ENCODE measurements at places on chromosomes 1 and 21.

GRCh38 chr1:234768569-234769283, 158.7 kb upstream of the IRF2BP2 start:
- DNase-seq = no peak

DNA sequence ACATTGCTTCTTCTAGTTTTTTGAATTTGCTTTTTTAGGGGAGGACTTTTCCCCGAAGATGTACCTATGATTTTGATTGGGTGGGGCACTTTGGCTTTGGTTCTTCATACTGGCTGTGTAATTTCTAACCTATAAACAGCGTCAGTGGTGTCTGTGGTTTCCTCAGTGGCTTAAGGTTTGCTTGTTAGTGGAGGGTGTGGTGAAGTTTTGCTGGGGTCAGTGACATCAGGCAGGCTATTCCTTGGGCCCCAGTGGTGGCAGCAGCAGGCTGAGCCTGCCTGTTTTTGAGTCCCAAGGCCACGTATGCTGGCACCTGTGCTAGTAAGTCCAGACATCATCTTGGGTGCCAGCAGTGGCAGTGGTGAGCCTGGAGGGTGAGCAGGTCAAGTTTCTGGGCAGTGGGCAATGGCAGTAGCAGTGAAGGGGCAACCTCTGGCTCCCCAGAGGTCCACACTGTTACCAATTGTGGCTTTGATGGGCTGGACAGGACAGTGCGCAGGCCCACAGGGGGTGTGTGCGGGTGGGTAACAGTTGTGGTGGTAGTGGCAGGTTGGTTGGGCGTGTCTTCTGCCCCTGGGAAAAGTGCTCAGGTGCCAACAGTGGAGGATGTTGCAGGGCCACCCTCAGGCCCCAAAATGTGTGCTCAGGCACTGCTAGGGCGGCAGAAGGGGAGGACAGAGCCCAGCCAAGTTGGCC, 54.9 kb upstream of the B3GALT2 start:
- no peak for DNase-seq

- DNase-seq = no peak
Observed at GRCh38 chr1:174242856-174243255, 83.5 kb downstream of the RABGAP1L start.

DNA sequence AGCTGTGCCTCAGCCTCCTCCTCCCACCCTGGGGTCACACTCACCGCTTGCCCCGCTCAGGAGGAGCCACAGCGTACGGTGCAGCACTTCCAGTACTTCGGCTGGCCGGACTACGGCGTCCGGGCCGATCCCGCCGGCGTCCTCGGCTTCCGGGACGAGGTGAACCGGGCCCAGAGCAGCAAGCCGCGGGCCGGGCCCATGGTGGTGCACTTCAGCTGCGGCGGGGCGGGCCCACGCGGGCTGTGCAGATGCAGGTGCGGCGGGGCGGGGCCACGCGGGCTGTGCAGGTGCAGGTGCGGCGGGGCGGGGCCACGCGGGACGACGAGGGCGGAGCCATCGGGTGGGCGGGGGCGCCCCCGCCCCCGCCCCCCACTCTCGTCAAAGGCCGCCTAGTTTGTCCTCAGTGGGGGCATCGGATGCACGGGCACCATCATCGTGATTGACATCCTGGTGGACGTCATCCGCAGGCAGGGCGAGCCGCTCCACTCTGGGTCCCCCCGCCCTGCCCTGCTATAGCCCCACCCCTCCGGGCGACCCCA, 5.5 kb downstream of the RNF223 start:
- DNase-seq = no peak

GRCh38 chr21:33325222-33326067, 675 bp downstream of the IFNAR1 start:
- no peak for DNase-seq

- DNase-seq = peak; percentile 30
Observed at GRCh38 chr1:226064816-226065248, 2.3 kb downstream of the H3-3A start.

GRCh38 chr1:47686731-47687630, 249.1 kb downstream of the FOXD2 start:
- DNase-seq = no peak

DNA sequence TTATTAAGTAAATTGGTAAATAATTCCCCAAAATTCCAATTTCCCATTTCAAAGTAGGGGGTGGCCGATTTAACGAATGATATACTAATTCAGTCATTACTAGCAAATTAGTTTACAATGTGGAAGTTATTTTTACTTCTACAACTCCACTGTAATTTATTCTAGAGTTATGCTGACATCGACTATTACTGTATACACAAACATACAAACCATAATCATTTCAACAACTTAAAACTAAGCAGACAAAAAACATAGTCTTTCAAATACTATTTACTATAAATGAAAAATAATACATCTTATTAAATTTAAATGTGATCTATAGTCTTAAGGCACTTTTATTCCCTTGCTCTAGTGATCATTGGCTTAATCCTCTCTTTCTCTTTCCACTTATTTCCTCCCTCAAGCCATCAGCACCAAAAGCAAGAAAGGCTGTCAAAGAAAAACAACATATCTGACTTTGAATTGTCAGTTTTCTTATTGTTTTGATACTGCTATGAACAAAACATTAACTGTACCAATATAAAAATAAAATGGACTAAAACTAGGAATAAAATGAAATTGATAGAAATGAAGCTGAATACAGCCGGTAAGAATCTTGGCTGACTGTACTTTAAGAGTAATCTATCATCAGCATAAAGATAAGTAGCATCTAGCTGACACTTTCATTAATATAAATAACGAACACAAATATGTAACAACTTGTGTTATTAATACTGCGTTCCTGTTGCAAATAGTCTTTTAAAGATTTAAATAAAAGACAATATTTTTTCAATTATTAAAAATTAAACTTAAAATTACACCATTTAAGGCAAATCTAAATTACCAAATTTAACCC, 4.1 kb downstream of the CDC42BPA start:
- no peak for DNase-seq

DNA sequence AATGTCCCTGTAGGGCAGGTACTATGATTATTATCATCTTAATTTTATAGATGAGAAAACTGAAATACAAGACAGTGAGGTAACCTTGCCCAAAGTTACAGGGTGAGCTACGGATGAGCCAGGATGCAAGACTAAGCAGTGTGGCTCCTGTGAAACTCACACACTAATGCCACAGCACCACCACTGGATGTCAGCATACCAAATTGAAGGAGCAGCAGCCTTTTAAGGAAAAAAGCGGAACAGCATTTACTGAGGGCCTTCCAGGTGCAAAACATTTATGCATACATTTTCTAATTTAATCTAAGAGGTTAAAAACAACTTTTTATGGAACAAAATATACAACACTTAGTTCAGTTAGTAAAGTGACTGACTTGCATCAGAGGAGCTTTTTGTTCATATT, 41.7 kb downstream of the SEC16B start:
- DNase-seq = no peak

- DNase-seq = no peak
Observed at GRCh38 chr1:10553118-10553517, 78.4 kb downstream of the PEX14 start.
